ENCODE measurements at places on chromosomes 16 and 17.

DNA sequence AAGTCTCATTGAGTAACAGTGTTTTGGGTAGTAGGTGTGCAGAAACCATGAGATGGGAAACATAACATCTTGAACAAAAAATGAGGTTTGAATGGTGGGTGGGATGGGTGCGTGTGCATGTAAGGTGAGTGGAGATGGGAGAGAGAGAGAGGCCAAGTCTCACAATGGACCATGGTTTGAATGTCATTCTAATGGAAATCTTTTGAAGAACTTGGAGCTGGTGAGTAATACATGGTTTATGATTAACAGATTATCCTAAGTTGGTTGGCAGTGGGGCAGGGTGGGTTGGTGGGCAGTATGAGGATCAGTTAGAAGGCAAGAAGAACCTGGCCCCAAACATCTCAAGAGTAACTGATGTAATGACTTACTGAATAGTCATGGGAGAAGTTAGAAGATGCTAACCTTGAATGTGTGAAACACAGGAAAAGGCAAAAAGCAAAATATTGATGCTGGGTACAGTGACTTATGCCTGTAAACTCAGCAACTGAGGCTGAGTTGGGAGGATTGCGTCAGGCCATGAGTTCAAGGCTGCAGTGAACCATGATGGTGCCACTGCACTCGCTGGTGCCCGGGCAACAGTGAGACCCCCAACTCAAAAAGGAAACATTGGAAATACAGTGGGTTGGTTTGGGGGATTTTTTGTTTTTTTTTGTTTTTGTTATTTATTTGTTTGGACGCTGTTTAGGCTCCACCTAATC, 32.7 kb downstream of the ZNF207 start:
- peak; percentile 37 for DNase-seq

DNA sequence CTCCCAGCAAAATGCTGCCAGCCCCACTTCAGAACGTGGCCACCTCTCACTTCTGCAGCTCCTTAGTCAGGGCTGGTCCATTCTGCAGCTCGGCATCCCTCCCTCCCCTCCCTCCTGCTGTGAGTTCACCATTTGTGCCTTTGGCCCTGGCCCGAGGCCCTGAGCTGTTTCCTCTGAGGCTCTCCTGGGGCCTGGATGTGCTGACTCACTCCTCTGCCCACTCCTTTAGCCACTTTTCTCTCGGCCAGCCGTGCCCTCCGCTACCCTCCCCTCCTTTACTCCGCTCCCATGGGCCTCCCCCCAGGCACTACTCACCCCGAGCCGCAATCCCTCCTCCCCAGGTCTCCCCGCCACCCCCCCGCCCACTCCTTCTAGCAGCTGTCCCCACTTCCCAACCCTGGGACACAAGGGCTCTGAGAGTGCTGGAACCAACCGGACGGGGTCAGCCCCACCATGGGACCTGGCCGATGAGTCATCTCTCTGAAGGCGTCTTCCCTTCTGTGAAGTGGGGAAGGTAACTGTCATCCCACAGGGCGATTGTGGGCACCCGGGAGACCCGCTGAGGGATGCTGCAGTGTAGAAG, 11.5 kb downstream of the KCNG4 start:
- peak; percentile 97 for DNase-seq

- no peak for DNase-seq
Observed at GRCh38 chr17:49730078-49730784, 22.5 kb upstream of the SLC35B1 start.

DNA sequence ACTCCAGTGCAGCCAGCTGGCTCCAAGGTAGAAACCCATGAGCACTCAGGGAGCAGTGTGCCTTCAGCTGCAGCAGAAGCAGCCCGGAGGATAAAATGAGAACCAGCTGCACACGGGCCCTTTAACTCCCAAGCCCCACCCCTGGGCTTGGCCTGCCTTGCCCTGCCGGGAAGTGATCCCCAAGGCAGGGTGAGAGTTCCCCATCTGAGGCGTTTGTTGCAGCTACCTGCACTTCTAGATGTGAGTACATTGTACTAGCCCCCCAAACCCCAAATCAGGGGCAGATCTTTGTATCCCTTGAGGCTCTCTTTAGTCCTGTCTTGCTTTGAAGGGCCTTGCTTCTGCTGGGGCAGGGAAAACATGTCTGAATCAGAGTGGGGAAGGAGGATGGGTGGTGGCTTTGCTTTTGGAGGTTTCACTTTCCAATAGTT, at the start of gene MVP:
TSS of gene MVP (plus strand) at position 192 of the 431 bp plus-strand sequence. CDS start 10,088 bp downstream, outside the sequence.
- peak; percentile 75 for DNase-seq

GRCh38 chr16:14676633-14677032, 17.5 kb downstream of the PLA2G10 start:
- DNase-seq: no peak

GRCh38 chr16:86167061-86167460, 268.1 kb downstream of the IRF8 start:
- no peak for DNase-seq

DNA sequence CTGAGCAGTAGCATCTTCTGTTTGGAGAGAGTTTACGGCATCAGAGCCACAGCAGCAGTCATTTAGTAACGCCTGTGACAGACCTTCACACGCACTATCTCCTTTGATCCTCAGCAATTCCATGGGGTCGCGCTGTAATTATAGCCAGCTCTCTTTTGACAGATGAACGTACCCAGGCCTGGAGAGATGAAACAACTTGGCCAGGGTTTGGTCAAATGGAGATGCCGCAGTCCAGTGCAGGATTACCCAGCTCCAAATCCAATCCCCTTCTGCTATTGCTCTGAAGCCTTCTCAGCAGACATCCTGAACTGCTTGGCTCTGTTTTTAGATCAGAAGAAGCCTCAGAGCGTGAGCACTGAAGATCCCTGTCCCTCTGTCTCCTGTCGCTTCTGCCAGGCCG, 83.9 kb downstream of the SOX9 start:
- no peak for DNase-seq

- peak; percentile 74 for DNase-seq
Observed at GRCh38 chr17:48646183-48647102, 20.3 kb upstream of the HOXB9 start.

GRCh38 chr17:40338058-40338457, 26.5 kb downstream of the GJD3 start:
- no peak for DNase-seq

DNA sequence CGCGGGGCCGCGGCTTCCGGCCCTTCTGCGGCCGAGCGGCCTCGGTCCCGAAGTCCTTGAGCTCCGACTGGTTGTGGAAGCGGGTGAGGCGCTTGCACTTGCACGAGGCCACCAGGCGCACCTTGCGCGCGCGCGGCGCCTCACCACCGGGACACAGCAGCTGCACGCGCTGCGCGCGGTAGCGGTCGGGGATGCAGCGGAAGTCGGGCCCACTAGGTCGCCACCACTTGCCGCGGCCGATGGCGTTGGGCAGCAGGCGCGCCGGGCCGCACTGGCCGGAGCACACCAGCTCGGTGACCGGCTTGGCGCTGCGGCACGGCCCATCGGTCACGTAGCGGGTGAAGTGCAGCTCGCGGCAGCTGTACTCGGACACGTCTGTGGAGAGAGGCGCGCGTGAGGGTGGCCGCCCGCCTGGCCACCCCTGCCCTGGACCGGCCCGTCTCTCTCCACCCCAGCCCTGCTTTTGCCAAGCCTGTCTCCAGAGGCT, 3.2 kb downstream of the SOST start:
- DNase-seq: no peak

GRCh38 chr16:57062329-57062728, 30.1 kb upstream of the CPNE2 start:
- no peak for DNase-seq

DNA sequence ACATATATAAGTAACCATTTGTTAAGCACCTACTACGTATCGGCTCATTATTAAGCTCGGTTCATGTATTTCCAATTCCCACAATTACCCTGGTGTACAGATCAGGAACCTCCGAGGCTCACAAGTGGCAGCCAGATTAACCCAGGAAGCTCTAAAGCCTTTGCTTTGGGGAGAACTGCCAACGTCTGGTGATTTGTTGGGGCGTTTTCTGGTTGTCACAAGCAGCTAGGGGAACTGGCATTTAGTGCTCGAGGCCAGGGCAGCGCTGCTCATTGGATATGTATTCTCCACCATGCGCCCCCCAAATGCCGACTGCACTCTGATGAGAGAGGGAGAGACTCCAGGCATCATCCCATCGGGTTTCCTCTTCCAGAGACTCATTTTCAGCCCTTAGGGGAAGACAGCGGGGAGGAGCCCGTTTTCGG, 541 bp downstream of the ZNF18 start:
- peak; percentile 63 for DNase-seq

DNA sequence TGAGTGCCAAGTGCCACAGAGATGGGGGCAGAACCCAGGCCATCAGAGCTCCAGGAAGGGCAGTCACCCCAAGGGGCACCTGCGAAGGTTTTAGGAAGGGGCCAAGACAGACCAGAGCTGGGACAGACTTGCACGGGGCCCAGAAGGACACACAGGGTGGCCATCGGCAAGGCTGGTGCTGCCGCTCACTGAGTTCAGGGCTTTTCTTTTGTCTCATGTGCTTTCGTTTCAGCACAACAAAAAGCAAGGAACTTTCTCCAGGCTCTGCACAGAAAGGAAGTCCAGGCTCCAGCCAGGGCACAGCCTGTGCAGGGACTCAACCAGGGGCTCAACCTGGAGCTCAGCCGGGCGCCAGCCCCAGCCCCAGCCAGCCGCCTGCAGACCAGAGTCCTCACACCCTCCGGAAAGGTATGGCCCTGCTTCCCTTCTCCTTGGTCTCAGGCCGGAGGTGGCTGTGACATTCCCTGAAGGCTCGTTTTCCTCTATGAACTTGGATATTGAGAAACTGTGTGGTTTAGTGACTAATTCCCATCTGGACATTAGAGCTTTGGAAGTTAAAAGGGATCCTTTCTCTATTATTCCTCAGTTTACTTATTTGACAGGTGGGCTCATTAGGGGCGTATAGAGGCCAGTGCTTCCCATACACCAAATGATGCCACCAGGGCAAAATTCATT, 37.9 kb downstream of the ELAC2 start:
- DNase-seq: no peak

GRCh38 chr16:75506574-75506973, 11.3 kb upstream of the CHST6 start:
- no peak for DNase-seq

DNA sequence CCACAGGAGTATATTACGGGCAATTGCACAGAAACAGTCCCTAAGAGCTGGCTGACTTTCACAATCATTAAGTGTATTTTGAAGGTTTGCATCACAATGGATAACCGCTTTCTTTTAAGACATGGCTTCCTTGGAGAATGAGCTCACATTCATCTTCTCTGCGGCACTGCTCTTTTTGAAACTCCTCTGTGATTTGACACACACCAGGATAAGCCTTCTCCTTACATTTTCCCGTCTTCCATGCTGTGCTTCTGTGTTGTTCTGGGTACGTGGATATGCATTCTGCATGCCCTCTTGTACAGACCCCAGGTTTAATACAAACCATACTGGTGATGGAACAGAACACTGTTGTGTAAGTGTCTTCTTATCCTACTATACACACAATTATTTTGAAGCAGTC, 89.5 kb upstream of the METRNL start:
- no peak for DNase-seq

DNA sequence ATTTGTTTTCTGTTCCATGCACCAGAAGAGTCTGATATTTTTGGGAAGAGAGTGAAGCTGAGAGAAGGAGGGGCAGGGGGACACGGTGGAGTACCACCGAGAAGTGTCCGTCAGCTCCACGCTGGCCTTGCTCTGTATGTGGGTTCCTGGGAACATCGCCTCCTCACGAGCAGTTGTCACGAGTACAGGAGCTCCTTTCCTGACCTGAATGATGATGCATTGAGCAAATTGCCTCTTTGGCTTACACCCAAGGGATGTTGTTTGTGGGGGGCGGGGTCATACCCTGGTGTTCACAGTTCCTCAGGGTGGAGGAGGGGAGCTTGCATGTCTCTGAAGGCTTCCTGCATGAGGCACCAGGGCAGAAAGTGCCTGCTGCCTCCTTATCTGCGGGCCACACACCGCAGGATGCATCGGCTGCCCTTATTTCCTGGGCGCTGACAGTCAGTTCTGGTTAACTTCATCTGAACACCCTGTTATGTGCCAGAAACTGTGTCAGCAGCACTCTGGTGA, 36.2 kb downstream of the RGS9 start:
- peak; percentile 52 for DNase-seq

- no peak for DNase-seq
Observed at GRCh38 chr17:74892013-74892841, 1.2 kb downstream of the FADS6 start.

- DNase-seq: peak; percentile 50
Observed at GRCh38 chr16:6081320-6081976, 983.9 kb upstream of the EEF2KMT start.

DNA sequence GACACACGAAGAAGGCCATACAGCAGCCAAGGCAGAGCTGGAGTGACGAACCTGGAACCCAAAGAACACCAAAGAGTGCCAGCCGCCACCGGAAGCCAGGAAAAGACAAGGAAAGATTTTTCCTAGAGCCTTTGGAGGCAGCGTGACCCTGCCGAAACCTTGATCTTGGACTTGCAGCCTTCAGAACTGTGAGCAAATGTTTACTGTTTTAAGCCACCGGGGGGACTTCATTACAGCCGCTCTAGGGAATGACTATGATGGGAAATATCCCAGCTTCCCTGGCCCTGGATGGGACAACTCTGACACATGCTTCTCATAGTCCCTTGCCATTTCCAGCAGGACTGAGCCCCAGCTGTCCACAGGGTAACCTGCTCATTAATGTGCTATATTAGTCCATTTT, 270.6 kb downstream of the HAPSTR1 start:
- no peak for DNase-seq

GRCh38 chr17:76452660-76453430, at the start of gene UBE2O:
Gene UBE2O (minus strand): TSS chr17:76453152. CDS start chr17:76453141, 11 bp downstream.
- DNase-seq: peak; percentile 86

DNA sequence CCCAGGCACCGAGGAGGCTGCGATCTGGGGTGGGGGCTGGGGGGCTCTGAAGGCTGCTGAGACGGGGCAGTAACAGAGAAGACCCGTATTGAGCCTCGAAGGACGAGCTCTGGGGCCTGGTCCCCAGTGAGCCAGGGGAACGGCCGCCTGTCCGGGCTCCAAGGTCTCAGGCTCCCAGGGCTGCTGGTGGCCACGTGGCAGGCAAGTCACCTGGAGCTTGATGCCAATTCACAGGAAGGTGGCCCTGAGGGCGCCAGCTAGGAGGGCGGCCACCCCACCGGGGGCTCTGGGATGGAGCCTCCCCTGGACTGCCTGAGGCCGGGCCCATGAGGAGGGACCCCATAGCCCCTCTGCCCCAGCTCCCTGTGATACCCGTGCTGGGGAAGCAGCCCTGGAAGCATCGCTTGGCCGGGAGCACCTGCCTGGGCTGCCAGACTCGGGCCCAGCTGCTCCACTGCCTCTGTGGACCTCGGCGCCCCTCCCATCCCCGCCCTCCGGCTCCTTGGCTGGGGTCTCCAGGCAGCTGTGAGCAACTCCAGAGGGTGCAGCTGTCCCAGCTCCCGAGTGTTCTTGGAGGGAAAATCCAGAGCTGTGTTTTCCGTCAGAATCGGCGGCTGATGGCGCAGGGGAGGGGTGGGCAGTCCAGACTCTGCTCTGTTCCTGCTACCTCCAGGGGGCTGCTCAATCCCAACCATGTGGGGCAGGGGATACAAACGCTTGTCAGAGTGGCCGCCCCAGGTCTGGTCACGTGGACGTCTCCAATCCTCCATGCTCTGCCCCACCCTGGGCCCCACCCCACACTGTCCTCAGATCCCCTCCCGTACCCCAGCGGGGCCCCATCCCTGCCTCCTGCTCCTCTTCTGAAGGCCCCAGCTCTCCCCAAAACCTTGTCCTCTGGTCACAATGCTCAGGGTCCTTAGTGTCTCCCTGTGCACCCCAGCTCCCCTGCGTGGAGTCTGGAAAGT, 67.2 kb upstream of the GNG13 start:
- no peak for DNase-seq

GRCh38 chr16:8474587-8474986, 115.7 kb downstream of the TMEM114 start:
- no peak for DNase-seq
